ENCODE measurements at places on chromosomes 1 and 21. TPM values are rescaled to one million over a fixed set of nuclear protein-coding genes. Genes with fewer than 3 reads are reported as not detected.

Gene PROK1
- not detected for total RNA-seq

Gene VSIG8
- not detected for total RNA-seq

Gene MCOLN3
- total RNA-seq: 12.4 TPM

Gene OR2T35
- not detected for total RNA-seq

Gene PTPRC
- not detected for total RNA-seq

DNA sequence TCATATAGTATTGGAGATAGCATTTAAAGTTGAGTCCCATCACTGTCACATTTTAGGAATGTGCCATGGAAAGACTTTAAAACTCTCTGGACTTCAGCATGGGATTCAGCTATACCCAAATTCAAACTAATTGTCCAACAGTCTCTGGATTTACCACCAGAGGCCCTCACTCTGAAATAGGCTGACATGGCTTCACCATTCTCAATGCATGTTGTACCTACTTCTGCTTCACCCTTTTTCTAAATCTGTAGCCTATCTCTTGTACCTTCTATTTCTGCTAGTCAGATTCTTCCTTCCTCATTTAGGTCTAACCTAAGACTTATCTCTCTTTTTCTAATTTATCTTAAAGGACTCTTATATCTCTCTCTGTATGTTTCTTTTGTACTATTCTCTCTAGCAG, 512.7 kb upstream of the ZRANB2 start:
- DNase-seq: no peak
- no peaks in the 10 kb centered on the region for H3K36me3 ChIP-seq
- no peak overlapping the region for H3K4me3 ChIP-seq

DNA sequence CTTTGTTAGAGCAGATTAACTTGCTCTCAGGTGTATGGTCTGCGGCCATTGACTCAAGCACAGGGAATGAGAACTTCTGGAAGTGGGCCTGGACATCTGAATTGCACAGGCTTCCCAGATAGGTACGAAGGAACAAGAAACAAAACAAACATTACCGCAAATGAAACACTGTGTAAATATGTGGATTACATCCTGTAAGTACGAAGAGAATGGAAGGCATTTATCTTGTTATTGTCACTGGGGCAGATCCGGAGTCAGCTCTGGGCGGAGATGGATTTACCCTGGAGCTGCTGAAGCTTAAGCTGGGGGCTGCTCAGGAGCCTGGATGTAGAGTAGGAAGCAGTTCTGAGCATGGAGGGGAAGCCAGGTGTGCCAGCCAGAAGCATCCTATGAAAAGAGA, 6.8 kb downstream of the HES2 start:
- no peaks in the 10 kb centered on the region for H3K36me3 ChIP-seq
- H3K27ac ChIP-seq: no peak overlapping the region
- no peak overlapping the region for H3K4me3 ChIP-seq
- peaks cover 35% of the 10 kb centered on the region for H3K27me3 ChIP-seq

DNA sequence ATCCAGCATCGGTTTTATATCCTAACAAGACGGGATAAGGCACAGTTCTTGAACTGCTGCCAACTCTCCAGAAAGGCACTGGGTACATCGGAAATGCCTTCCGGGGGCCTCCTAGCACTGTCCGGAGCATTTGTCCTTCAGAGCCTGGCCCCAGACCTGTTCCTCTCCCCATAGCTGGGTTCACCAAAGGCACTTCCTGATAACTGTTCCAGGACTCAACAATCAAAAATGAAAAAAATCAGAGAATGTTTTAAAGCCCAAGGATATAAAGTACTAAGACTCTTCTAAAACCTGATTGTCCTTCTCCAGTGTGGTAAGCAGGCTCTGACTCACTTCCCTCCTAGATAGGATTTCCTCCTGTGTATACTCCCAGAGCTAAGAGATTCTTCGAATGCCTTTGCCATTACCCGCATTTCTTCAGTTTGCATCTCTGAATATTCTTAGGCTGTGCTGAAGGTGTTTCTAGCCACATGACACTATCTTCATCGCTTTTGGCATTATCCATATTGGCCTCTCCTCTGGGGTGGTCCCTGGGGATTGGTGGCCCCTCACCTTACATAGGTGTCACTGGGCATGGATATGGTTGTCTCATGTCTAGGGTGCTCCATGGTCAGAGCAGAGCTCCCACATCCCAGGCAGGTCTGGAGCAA, 112.9 kb downstream of the ZBTB18 start:
- H3K4me1 ChIP-seq: peaks cover 22% of the 10 kb centered on the region
- DNase-seq: peak; percentile 67
- H3K27ac ChIP-seq: no peak overlapping the region
- H3K36me3 ChIP-seq: peaks cover 4% of the 10 kb centered on the region

- H3K27me3 ChIP-seq: no peaks in the 10 kb centered on the region
- H3K4me3 ChIP-seq: peak overlapping the region; percentile 90
- peaks cover 50% of the 10 kb centered on the region for H3K36me3 ChIP-seq
- peak overlapping the region; percentile 94 for H3K27ac ChIP-seq
Observed at GRCh38 chr1:112673592-112674439, 643 bp upstream of the MOV10 start.

DNA sequence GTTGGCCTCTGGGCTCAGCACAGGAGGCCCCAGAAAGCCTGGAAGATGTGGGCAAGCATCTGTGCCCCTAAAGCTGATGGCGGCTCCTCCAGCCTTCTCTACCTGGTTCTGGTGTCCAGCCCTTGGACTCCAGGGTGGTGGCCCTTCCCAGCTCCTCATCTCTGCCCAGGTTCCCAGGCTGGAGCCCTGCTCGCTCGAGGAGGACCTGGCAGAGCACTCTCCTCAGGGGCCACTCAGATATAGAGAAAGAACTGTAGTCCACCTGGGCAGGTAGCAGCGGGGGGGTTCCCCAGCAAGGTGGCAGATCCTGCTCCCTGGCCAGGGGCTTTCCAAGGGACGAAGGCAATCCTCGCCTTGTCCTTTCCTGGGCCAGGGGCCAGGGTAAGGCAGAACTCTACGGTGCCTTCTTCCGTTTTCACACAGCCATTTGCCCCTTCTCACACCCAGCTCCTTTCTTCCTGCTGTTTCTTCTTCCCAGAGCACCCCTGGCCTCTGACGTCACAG, 18.9 kb downstream of the WNT4 start:
- H3K36me3 ChIP-seq: peaks cover 10% of the 10 kb centered on the region
- H3K27ac ChIP-seq: no peak overlapping the region
- H3K4me1 ChIP-seq: no peaks in the 10 kb centered on the region
- H3K4me3 ChIP-seq: no peak overlapping the region
- DNase-seq: no peak

DNA sequence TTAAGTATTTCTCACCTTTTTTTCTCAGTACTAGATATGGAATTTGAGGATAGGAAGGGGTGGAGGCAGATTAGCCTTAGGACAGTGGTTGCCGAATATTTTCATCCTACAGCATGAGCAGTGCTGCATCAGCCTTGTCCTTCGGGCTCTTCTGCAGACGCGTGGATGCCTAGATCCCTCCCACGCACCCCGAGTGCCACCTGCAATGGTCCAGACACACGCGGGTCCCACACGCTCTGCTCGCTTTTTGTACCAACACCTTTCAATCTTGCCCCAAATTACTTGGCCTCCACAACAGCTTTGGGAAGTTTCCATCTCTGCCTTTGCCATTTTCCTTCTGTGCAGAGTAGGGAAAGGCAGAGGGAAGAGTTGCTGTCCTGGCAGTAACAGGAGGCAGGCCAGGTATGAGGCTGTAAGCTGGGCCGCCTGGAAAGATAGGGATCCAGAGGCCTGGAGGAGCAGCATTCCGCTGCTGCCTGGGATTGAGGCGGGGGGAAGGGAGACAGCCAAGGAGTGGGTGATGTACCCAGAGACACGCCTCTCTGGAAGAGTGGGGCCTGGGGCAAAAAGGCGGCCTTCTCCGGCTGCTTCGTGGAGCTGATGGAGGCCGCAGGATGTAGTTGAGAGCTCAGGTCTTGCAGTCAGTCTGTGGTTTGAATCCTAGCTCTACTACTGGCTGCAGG, 467.7 kb downstream of the KIF26B start:
- DNase-seq: no peak
- no peaks in the 10 kb centered on the region for H3K27me3 ChIP-seq
- H3K27ac ChIP-seq: no peak overlapping the region
- no peaks in the 10 kb centered on the region for H3K4me1 ChIP-seq
- H3K36me3 ChIP-seq: no peaks in the 10 kb centered on the region

DNA sequence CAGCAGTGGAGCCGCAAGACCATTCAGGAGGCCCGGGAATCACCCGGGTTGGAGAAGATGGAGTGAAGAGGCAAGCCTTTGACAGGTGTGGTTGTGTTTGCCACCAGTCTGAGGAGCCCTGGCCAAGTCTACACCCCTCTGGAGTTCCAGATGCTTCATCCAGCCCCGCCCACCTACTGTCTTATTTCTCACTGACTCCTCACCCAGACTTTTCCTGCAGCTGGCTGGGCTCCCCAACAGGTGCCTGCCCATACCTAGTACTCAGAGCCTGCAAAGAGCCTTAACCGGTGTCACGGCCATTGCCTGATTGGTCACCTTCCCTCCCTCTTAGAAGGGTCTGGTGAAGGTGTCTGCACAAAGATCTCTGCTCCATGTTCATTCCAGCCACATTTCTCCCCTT, 16.0 kb downstream of the SLC9A1 start:
- no peak overlapping the region for H3K4me3 ChIP-seq
- no peak for DNase-seq
- no peaks in the 10 kb centered on the region for H3K36me3 ChIP-seq
- no peaks in the 10 kb centered on the region for H3K27me3 ChIP-seq

DNA sequence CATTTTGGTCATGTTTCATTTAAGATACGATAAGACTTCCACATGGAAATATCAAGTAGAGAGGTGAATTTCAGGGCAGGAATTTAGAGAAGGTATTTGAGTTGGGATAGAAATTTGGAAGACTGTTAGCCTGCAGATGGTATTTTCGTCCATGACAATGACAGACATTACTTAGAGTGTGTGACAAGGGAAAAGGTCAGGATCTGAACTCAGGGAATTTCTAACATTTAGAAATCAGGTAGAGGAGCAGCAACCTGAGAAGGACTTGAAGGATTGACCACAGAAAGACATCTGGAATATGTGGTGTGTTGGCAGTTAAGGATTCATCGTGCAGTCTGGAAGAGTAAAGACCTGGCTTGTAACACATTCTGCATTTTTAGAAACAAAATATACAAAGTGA, 57.9 kb downstream of the RABGAP1L start:
- H3K27me3 ChIP-seq: no peaks in the 10 kb centered on the region
- no peak overlapping the region for H3K27ac ChIP-seq
- no peak for DNase-seq
- H3K36me3 ChIP-seq: no peaks in the 10 kb centered on the region

DNA sequence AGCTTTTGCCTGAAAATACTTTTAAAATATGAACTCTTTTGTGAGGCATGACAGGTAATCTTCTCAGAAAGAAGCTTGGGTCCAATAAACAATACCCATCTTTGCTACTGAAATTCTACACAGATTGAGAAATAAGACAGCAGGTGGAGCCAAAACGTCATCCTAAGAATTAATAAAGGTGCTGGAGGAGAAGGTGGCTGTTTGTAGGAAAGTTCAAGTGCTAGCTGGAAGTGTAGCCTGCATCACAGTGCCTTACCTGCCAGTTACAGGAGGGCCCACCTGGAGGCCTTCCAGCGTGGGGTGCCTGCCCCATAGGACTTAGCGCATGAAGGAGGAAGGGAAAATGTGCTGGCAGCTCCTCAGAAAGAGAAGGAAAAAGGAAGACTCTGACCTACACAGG, 93.7 kb downstream of the TTC3 start:
- H3K27ac ChIP-seq: no peak overlapping the region
- H3K36me3 ChIP-seq: peaks cover 12% of the 10 kb centered on the region
- H3K27me3 ChIP-seq: no peaks in the 10 kb centered on the region
- peak; percentile 10 for DNase-seq
- H3K4me3 ChIP-seq: no peak overlapping the region
- peaks cover 8% of the 10 kb centered on the region for H3K4me1 ChIP-seq

DNA sequence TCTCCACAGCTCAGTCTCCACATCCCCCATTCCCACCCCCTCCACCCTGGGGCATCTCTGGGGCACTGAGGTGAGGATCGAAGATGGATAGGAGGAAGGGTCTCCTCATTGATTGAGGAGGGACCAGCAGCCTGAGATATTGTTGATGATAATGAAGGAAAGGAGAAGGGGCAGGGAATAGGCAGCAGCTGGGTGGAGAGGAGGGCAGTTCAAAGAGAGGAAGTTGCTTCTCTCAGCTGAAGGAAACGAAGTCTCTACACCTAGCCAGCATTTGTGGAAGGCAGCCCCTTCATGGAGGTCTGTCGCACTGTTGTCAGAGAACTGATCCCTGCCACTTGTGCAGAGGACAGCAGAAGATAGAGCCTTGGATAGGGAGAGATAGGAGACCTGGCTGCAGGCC, 5.7 kb downstream of the KNCN start:
- peaks cover 11% of the 10 kb centered on the region for H3K4me1 ChIP-seq
- H3K36me3 ChIP-seq: no peaks in the 10 kb centered on the region
- no peak overlapping the region for H3K27ac ChIP-seq
- DNase-seq: no peak

DNA sequence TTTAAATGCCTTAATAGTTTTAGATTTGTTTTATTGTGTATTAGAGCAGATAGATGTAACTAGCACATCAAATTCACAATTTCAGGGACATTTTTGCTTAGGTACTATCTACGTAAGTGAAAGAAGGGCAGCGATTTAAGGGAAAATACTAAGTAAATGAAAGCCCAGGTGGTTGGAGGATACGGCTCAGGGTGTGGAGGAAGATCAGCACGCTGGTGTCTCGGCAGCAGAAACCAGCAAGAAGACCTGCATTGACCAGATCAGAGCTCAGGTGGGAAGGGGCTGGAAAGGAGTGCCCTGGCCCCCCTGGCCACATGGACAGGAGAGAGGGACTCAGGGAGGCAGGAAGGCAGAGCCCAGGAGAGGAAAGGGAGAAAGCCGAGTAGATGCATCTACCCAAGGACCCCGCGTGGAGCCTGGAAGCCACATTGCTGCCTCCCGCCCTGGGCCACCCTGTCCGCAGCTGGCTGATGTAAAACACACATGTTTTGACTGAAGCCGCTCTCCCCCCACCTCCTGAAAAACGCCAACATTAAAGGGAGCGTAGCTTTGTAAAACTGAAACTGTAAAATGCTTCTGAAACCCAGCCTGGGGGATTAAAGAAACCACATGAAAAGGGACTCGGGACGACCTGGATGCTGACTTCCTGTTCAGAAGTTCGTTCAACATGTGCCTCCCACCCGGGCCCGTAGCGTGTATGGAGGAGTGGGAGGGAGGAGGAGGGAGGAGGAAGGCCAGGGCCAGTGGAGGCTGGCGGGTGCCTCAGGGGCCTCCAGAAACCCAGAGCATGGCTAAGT, 72.6 kb upstream of the TARDBP start:
- DNase-seq: no peak
- H3K36me3 ChIP-seq: no peaks in the 10 kb centered on the region
- H3K4me3 ChIP-seq: no peak overlapping the region
- H3K4me1 ChIP-seq: peaks cover 8% of the 10 kb centered on the region

GRCh38 chr1:168280296-168280927, at the start of gene TBX19:
Gene TBX19, plus strand, starts transcription at chr1:168280877. Its CDS starts 214 bp downstream, at chr1:168281091.
- H3K27me3 ChIP-seq: no peaks in the 10 kb centered on the region
- no peak within 1 kb of the TSS for H3K4me3 ChIP-seq
- H3K4me1 ChIP-seq: peaks cover 20% of the 10 kb centered on the region
- no peaks in the 10 kb centered on the region for H3K36me3 ChIP-seq
- H3K27ac ChIP-seq: no peak within 1 kb of the TSS

GRCh38 chr1:79052829-79053449, 46.4 kb upstream of the ADGRL4 start:
- no peak for DNase-seq
- peak overlapping the region; percentile 74 for H3K4me3 ChIP-seq
- H3K27ac ChIP-seq: peak overlapping the region; percentile 89
- no peaks in the 10 kb centered on the region for H3K4me1 ChIP-seq

- H3K27ac ChIP-seq: peak within 1 kb of the TSS; percentile 94
- peaks cover 22% of the 10 kb centered on the region for H3K36me3 ChIP-seq
- peak; percentile 33 for DNase-seq
- peak within 1 kb of the TSS; percentile 92 for H3K4me3 ChIP-seq
- no peaks in the 10 kb centered on the region for H3K27me3 ChIP-seq
- peaks cover 29% of the 10 kb centered on the region for H3K4me1 ChIP-seq
Observed at GRCh38 chr1:99645699-99646531, at the start of gene PALMD. Gene PALMD, plus strand, starts transcription at chr1:99646113. Its CDS starts 205 bp downstream, at chr1:99646318.
